T follicular helper cell (primary cell): ENCODE measurements at places on chromosomes 7 and 10.

GRCh38 chr7:137904833-137905232, 58.1 kb upstream of the DGKI start:
- DNase-seq = no peak

DNA sequence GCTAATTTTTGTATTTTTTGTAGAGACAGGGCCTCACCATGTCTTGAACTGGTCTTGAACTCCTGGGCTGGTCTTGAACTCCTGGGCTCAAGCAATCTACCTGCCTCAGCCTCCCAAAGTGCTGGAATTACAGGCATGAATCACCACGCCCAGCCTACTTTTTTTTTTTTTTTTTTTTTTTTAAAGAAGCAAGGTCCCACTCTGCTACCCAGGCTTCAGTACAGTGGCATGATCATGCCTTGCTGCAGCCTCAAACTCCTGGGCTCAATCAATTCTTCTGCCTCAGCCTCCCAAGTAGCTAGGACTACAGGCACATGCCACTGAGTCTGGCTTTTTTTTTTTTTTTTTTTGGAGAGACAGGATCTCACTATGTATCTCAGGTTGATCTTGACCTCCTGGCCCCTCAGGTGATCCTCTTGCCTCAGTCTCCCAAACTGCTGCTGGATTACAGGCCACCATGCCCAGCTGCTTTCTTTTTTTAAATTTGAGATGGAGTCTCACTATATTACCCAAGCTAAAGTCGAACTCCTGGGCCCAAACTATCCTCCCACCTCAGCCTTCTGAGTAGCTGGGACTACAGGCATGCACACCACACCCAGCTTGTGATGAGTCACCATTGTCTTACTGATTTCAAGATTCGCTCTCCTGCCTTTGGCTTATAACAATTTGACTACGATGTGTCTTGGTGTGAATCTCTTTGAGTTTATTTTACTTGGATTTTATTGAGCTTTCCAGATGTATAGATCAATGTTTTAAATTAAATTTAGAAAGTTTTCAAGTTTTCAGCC, 9.0 kb downstream of the RPEL1 start:
- no peak for DNase-seq

GRCh38 chr10:66564287-66564686, 361.5 kb upstream of the LRRTM3 start:
- no peak for DNase-seq

GRCh38 chr7:149830997-149831740, 7.0 kb upstream of the ZNF862 start:
- no peak for DNase-seq

- DNase-seq = no peak
Observed at GRCh38 chr10:124003481-124003870, 89.9 kb downstream of the CHST15 start.

DNA sequence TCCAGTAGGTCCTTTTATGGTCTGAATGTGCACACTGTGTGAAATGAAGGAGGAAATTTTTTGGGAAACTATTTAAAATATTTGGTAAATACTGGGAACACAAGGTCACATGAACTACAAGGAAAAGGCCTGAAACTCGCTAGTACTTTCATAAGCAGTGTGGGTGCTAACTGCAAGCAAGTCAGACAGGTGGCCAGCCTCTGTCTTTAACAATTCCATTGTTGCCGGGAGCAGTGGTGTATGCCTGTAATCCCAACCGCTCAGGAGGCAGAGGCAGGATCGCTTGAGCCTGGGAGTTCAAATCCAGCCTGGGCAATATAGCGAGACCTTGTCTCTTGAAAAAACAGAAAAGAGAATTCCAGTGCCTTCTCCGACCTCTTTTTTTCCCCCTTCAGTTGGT, 37.5 kb downstream of the SMURF1 start:
- DNase-seq = no peak

- no peak for DNase-seq
Observed at GRCh38 chr7:901388-902154, 25.2 kb downstream of the GET4 start.

DNA sequence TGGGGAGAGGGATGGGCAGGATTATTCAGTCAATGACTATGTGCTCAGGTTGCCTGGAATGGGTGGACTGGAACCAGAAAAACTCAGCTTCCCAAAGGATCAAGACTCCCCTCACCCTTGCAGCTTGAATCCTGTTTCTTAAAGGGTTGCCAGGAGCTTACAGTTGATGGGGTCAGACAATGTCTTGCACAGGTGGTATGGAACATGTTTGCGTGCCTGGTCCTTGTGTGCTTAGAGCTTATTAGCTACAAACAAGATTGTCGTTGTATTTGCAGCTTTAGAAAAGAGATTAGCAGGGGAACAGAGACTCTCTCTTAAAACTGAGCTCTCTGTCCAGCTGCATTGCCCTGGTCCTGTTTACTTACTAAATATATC, 56.9 kb downstream of the PRR15 start:
- DNase-seq = no peak

- no peak for DNase-seq
Observed at GRCh38 chr7:66728571-66728970, 12.0 kb upstream of the RABGEF1 start.

DNA sequence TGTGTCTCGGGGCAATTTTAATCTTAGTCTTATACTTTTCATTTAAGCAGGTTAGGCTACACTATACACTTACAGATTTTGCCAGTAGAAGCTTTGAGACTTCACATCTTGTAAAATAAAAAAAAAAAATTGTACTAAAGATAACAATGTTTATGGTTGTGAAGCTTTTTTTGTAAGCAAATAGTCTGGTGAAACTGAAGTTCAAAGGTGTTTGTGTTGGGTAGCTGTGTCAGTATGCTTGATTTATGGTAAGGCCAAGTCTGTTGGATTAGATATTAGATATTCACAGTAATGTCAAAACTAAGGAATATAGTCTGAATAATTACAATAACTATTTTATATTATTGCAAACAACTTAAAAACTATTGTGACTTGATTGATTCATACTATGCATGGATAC, 31.0 kb upstream of the PRSS1 start:
- DNase-seq = no peak

DNA sequence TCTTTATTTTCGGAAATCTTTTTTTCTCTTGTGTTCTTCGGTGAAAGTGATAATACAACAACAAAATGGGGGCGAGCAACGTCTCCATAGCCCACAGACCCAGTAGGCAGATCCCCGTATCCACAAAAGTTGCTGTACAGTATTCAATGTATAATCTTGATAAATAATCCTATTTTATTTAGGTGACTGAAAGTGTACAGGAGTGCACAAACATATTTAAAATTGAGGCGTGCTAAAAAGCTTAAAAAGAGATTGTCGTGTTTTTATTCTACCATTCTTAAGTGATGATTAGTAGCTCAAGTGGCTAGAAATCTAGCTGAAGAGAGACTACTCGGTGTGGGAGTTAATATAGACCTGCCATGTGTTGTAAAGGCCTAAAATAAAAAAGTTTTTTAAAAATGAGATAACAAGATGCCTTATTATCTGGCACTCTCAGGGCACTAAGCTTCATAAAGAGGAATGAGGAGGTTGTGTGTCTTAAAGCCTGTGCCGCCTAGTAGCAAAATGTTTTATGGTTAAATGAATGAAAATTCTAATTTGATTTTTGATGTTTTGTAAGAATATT, 1.6 kb downstream of the CAPZA2 start:
- no peak for DNase-seq

GRCh38 chr10:33676606-33677339, 342.3 kb upstream of the NRP1 start:
- no peak for DNase-seq

DNA sequence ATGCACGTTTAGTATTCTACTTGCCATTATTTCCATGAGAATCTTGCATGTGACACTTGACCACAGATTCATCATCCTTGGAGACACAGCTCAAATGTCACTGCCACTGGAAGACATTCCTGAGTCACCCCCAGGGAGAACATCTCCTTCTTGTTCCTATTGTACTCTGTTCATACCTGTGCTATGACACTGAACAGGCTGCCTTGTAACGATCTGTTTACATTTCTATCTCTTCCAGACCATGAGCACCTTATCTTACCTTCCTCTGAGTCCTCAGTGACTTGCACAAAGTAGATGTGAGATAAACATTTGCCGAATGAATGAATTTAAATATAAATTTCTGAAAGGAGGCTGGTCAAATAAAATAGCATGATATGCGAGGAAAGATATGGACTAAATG, 331.9 kb upstream of the LRRN3 start:
- no peak for DNase-seq

- no peak for DNase-seq
Observed at GRCh38 chr10:84214612-84215235, 10.6 kb downstream of the LRIT2 start.

DNA sequence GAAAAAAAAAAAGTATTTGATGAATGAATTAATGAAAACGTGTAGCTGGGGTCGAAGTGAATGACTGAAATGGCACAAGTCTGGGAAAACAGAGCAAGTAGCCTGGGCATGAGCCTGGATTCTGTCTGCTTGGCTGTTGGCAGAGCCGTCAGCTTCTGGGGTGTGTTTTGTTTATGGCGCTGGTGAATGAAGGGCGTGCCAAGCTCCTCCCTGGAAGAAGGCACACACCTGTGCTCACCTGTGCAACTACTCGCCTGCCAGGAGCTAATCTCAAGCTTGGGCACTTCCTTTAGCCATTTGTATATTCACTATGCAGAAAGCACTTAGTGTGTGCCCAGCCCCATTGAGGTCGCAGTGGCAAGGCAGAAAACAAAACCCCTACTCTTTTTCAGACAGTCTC, 74.1 kb downstream of the GTF2IRD1 start:
- DNase-seq = no peak
